ENCODE measurements at places on chromosomes 16 and 17. TPM values are rescaled to one million over a fixed set of nuclear protein-coding genes. Genes with fewer than 3 reads are reported as not detected.

DNA sequence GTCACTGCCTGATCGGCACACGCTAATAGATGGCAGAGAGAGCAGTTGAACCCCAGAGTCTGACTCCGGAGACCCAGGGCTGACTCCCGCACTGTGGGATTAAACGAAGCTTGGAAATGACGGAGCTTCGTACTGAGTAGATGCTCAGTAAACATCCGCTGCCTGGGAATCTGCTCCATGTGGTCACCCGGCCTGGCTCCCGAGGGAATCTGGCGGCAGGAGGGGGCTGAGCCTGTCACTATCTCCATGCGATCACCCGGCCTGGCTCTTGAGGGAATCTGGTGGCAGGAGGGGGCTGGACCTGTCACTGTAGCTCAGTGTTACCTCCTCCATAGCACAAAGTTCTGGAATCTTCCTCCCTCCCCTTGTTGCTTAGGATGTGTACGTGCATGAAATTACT lies 139.7 kb upstream of the CIBAR2 start:
- DNase-seq: no peak

The ZG16B gene
- 9.1 TPM for total RNA-seq

- DNase-seq: no peak
Measured at GRCh38 chr17:55140809-55141208, 124.0 kb upstream of the HLF start.

The CANT1 gene
- 160 TPM for total RNA-seq

- DNase-seq: no peak
Measured at GRCh38 chr17:74437702-74438101, 5.8 kb downstream of the GPRC5C start.

GRCh38 chr16:56013962-56014552 lies 138.9 kb upstream of the CES5A start:
- no peak for DNase-seq

The CD300H gene
- not detected for total RNA-seq

- DNase-seq: no peak
Measured at GRCh38 chr16:67800338-67800926, 5.9 kb downstream of the RANBP10 start.

GRCh38 chr16:77335652-77336234 lies 99.1 kb downstream of the ADAMTS18 start:
- no peak for DNase-seq

DNA sequence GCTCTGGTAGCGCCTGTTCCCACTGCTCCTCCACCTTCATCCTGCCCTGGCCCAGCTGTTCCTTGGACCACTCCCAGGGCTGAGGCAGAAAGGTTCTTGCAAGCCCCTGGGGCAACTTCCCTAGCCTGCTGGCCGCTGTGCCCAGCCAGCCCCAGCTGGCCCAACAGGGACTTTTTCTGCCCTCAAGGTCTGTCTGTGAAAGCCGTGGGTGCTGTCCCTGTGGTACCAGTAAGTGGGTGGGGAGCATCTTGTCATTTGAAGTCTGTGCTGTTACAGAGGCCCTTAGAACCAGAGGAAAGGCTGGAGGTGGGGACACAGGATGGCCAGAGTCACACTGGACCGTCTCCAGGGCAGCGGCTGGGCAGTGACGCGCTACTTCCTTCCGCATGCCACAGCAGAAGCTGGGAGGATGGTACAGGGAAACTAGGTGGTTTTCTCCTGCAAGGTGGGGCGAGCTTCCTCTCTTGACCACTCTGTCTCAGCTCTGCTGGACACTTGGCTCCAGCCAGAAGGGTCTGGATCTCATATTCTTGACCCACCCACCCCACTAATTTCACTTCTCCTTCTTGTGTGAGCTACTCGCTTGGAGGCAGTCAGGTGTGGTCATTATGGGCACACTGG lies 87.8 kb downstream of the PLCG2 start:
- no peak for DNase-seq

The PLA2G10 gene
- total RNA-seq: 0.23 TPM

- no peak for DNase-seq
Measured at GRCh38 chr16:69709456-69710084, 16.8 kb downstream of the NQO1 start.

The KRTAP9-8 gene
- not detected for total RNA-seq

The MAPK8IP3 gene
- 108 TPM for total RNA-seq

DNA sequence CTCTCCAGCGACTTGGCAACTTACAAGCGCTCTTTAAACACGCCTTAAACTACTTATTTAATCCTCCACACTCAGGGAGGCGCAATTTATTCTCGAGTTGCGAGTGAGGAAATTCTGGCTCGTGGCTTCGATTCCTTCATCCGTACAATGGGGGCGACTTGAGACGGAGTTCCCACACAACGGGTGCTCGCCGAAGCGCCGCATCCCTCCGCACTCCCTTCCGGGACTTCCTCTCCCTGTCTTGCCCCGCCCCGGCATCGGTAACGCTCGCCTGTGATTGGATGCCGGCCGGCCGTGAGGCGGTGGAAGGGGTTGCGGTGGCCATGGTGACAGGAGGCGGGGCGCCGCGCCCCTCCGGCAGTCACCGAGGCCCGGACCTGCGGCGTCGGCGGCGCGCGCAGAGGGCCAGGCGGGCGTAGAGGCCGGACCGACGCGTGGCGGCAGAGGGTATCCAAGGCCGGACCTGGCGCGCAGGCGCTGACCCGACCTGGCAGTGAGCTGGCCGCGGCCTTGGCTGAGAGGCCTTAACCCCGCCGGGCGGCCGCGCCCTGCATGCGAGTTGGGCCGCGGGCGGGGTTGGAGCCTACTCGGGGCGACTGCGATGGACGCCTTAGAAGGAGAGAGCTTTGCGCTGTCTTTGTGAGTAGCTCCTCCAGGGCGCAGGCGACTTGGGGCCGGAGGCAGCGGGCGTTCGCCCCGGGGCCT lies at the start of gene ARL2BP:
TSS of gene ARL2BP (plus strand) at position 493 of the 705 bp plus-strand sequence. CDS start at position 602, 109 bp downstream.
- peak; percentile 87 for DNase-seq

GRCh38 chr16:57773655-57774295 lies 28.5 kb downstream of the KIFC3 start:
- no peak for DNase-seq

GRCh38 chr17:75183999-75184884 lies 1.5 kb upstream of the SUMO2 start:
- no peak for DNase-seq

The TP53TG3C gene
- total RNA-seq: not detected

The CLEC10A gene
- not detected for total RNA-seq

The STAT5A gene
- 26.7 TPM for total RNA-seq

The PTGES3L gene
- 0.74 TPM for total RNA-seq

The LRRC75A gene
- 1.2 TPM for total RNA-seq

DNA sequence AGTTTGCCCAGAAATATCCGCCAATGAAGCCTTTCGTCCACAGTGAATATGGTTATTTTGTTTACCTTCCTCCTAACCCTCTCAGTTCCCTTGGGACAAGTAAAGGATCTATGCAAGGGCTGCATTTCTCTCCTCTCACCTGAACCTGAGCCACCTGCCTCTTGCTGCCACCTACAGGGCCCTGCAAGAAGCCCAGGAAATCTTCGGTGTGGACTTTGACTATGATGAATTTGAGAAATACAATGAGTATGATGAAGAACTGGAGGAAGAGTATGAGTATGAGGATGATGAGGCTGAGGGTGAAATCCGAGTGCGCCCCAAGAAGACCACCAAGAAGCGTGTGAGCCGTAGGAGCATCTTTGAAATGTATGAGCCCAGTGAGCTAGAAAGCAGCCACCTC lies 14.0 kb downstream of the SUPT6H start:
- no peak for DNase-seq

The OR2C1 gene
- total RNA-seq: not detected

DNA sequence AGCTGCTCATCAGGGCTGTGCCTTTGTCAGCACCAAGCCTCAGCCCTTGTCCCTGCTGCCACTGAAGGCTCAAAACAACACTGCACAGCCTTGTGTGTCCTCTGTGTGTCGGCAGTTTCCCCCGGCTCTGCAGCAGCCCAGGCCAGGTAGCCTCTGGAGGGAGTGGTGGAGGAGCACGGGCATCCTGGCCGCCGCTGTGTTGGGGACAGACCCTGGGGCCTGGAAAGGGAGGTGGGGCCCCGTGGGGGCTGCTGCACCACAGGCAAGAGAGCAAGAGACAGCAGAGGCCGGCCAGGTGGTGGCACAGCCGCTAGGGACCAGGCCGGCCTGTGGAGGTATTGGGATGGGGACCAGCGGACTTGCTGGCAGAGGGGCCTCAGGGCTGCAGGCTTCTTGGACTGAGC lies 96.9 kb upstream of the ZNF750 start:
- no peak for DNase-seq

The ERN2 gene
- total RNA-seq: not detected

The SSTR5 gene
- 2.8 TPM for total RNA-seq

All from Panc1 (cell line).